ENCODE measurements at places on chromosomes 6 and 20.

DNA sequence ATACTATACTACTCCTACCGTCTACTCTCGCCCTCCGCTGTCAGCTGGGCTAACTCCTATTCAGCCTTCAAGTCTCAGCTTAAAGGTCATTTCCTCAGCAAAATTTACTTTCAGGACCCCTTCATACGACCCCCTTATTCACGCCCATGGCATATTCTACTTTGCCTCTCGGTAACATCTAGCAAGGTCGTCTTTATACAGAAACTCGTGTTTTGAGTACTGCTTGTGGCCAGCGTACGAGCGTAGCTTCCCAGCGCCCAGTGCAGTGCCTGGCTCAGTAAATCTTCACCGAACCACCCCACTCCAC, 546 bp downstream of the CRNKL1 start:
- no peak for DNase-seq

- peak; percentile 87 for DNase-seq
Measured at GRCh38 chr6:32047855-32048766, 9.9 kb downstream of the CYP21A2 start.

GRCh38 chr6:45483501-45483900, 105.8 kb upstream of the SUPT3H start:
- no peak for DNase-seq

DNA sequence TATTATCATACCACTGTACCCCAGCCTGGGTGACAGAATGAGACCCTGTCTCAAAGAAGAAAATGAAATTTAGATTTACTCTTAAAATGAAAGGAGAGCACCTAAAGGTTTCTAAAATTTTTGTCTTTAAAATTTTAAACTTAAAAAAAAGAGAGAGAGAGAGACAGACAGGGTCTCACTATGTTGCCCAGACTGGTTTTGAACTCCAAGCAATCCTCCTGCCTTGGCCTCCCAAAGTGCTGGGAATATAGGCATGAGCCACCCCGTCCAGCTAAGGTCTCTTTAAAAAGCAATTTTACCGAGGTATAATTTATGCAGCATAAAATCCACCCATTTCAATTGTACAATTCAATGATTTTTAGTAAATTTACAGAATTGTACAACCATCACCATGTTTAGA, 33.2 kb downstream of the ILRUN start:
- DNase-seq: no peak

All from GM13976 (cell line).